ENCODE measurements at places on chromosomes 7 and 10.
A peak's percentile ranks its signal among the peaks of the same experiment; 100 is the strongest.

DNA sequence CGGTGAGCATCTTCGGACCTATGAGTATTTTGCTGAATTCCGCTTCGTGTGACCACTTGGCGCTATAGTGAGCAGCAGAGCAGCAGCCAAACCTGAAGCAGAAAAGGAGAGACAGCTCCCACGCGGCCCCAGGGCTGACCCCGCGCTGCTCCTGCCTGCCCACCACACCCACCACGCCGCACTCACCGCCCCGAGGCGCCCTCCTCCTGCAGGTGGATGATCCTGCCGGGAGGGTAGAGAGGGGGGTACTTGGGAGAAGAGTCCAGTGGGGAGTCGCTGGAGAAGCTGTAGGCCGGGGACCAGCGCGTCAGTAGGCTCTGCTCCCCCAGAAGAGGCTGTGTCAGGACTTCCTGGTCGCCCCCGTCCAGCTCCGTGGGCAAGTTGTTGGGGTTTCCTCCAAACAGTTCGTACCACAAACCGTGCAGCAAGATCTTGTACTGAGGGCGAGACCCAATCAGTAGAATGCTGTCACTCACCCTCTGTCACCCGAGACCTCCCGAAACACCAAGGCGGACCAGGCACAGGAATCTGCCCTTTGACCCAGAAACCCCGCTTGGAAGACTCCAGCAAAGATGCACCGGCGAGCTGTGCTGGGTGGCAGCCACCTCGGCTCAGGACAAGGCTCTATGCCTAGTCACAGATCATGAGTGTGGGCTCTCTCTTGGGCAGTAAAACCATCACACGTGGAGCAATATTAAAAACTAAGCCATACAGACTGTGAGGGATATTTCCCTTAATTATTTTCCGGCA lies 37.6 kb downstream of the DAGLB start:
- DNase-seq = no peak

DNA sequence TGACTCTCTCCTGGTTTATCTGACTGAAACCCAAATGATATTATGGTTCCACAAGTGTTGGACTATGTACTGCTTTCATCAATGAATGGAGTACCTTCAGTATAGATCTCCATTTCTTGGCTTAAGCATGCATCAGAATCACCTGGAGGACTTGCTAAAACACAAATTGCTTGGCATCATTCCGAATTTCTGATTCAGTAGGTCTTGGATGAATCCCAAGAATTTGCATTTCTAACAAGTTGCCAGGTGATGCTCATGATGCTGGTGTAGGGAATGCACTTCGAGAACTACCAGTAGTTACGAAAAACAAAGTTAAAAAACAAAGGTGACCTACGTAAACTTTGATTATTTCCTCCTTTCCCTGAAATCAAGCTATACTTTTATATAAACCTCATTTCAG lies 119.0 kb upstream of the FEZF1 start:
- no peak for DNase-seq

DNA sequence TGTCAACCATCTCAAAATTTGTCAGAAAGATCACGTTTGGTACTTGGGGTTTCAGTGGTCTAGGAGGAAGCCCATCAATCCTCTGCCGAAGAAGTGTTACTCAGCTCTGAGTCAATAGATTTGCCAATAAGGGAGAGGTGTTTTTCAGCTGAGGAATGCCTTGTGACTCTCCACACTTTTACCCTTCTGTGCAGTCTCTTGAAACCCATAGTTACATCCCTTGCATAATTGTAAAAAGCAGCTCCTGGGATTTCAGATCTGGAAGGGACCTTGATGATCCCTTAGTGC lies 47.5 kb downstream of the INSYN2A start:
- no peak for DNase-seq

- no peak for DNase-seq
Observed at GRCh38 chr7:81869670-81870069, 99.8 kb upstream of the HGF start.

DNA sequence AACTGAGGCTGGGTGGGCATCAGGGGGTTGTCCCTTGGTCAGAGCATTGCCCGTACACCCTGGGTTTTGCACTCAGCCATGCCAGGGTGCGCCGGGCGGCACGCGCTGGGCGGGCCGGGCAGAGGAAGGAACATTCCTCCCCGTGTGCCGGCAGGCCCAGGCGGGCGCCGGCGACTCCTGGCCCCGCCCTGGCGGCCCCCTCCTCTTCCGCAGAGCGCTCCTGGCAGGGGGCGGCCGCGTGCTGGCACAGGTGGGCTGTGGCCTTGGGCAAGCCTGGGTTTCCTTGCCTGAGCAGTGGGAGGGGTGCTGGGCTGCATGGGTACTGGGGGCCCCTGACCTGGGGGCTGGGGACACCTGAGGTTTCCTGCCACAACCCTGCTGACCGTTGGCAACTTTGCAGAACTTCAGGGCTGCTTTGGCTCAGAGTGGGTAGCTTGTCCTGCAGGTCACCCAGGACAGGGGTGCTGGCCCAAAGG lies 3.9 kb downstream of the LFNG start:
- no peak for DNase-seq

DNA sequence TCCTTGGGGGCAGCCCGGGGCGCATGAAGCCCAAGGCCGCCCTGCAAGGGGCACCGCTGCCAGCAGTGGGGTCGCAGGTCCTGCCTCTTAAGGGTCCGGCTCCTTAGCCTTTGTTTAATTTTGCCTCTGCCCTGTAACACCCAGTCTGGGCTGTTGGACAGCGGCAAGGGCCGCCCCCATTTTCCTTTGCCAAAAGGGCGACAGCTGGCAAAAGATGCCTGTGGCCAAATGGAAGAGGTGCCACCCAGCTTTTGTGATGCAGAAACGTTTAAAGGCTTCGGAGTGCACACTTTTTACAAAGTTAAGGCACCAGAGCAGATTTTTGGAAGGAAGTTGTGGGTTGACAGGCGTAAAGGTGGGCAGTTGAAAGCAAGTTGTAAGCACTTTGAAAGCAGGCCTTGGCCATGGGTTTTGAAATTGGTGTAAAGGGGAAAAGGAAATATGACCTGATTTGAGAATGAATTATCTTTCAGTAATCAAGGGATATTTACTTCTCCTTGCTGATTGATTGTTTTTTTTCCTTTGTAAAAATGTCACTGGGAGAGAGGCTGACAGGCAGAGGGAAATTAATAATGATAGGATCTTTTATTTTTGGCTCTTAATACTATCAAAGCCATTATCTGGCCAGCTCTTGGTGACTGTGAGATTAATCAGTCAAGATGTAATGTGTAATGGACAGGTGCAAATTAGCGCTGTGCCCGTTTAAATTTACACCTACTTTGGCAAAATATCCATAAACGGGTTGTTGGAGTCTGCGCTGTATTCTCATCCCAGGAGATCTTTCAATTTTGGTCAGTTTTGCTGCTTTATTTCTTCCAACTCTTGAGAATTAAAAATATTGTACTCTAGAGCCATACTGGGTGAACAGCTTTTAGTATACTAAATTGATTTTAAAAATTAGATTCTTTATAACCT lies 1.2 kb downstream of the CASD1 start:
- no peak for DNase-seq

GRCh38 chr7:121123032-121123431 lies 134.5 kb downstream of the CPED1 start:
- no peak for DNase-seq

DNA sequence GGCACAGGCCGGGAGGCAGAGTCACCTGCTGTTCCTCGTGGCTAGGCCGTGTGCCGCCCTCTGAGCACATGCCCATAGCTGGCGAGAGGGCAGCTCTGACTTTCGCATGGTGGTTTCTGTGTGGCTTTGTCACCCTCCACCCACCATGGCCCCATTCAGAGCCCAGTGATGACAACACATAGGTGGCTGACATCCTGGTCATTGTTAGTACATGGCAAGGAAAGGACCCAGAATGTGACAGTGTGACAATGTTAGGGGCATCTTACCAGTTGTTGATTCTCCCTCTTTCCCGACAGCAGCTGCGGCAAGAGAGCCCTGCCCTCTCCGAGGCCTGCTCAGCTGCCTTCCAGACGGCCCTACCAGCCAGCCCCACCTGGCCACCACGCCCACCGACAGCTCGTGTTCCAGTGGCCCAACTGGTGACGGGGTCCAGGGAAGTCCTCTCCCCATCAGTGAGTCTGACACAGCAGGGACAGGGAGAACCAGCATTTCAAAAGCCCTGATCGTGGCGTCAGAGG lies 52.2 kb downstream of the ZNF467 start:
- no peak for DNase-seq

- no peak for DNase-seq
Observed at GRCh38 chr7:42219447-42219846, 17.6 kb downstream of the GLI3 start.

- DNase-seq = no peak
Observed at GRCh38 chr7:84194484-84195271, at the start of gene SEMA3A. TSS of gene SEMA3A (minus strand) at chr7:84194789. CDS start at chr7:84194586, 203 bp downstream.

GRCh38 chr7:144384555-144385245 lies 18.8 kb downstream of the NOBOX start:
- no peak for DNase-seq

DNA sequence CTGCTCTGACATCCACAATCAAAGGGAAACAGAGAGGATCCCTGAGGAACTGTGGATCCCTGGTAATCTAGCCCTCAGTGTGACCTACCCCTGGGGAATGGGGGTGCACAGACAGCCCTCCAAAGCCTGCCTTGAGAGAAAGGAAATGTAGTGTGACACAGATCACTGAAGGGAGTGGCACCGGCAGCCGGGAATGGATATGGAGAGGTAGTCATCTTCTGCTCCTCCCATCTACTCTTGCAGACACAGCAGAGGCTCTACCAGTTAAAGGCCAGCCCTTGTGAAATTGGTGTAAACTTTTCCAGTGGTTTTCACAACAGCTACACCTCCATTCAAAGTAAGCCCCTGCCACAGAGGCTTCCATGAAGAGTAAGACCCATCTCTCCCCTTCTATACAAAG lies 144.4 kb downstream of the PCDH15 start:
- no peak for DNase-seq

DNA sequence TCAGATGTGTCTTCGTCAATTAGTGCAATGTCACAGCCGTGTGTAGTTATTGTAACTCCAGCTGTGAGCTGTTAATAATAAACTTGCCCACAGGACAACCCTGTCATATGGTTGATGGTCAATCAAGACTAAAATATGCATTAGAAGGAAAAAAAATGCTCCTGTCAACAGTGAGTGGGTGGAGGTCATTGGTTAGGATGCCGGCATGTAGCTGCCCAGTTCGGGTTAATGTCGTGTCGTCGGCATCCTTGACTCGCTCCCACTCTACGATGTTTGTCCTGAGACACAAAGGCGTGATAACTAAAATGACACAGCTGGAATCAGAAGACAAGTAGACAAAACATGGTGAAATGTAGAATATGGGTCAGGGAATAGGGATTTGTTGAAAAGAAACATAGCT lies 442.8 kb upstream of the NPVF start:
- no peak for DNase-seq

- no peak for DNase-seq
Observed at GRCh38 chr7:17205910-17206309, 92.5 kb upstream of the AHR start.

DNA sequence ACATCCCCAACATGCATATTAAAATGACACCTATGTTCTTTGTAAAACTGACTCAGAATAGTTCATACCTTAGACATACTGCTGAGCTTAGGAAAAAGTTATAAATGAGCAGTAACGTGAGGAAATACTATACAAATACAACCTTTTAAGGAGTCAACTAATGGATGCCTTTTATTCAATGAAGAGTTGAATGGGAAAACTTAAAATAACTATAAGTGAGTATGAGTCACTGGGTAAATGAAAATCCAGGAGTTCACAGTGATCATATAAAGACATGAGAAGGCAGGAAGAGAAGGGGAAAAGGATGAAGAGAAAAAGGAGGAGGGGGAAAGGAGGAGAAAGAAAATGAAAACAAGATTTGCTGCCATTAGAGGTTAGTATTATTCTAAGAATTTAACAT lies 157.8 kb upstream of the PCDH15 start:
- no peak for DNase-seq

DNA sequence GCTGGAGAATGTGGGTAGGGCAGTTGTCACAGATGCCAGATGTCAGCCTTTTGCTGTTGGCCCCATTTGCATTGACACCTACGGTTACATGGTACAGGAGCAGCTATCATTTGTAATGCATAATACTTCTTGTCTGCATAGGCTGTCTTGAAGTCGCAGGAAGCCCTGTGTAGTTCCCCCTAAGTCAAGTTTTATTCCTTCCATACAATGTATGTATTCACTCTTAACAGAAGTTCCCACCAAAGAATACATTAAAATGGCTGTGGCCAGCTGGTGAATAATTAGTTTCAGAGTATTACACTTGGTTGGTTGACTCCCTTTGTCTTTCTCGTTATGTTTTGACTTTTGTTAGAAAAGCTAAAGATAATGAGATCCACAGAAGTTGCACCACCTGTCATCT lies 1169.0 kb downstream of the REEP3 start:
- no peak for DNase-seq

GRCh38 chr7:35701287-35701900 lies 6.5 kb upstream of the HERPUD2 start:
- no peak for DNase-seq

DNA sequence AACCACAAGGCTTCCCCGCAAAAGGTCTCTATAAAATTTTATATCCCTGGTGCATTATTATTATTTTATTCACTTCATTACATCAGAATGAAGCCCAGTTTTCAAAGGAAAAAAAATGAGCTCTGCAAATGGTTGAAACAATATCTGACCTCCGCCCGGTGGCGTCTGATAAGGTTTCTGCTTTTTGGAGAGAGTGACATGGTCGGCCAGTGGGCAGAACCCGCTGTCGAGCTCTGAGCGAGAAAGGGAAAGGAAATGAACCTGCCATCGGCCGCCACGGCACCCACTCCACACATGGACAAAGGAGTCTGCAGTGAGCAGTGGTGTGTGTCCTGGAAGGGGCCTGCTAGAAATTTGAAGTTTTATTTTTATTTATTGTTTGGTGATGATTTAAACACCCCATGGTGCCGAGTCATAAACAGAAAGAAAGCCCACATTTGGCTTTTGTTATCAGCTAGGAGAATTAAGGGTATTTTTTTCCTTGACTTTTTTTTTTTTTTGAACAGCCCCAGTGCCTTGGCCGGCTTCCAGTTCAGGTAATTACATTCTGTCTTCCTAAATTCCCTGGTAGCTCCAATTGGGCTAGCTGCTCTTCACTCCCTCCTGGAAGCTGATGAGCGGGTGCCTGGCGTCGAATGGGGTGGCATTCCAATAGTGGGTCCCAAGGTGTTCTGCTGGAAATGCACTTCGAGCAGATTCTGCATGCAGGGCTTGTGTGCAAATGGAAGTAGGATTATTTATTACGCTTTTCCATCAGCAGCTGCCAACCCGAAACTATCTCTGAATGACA lies 149.4 kb upstream of the MKI67 start:
- no peak for DNase-seq

- DNase-seq = no peak
Observed at GRCh38 chr7:85897967-85898366, 711.1 kb upstream of the SEMA3D start.

- DNase-seq = peak; percentile 23
Observed at GRCh38 chr7:131188367-131189339, 139.0 kb upstream of the MKLN1 start.

DNA sequence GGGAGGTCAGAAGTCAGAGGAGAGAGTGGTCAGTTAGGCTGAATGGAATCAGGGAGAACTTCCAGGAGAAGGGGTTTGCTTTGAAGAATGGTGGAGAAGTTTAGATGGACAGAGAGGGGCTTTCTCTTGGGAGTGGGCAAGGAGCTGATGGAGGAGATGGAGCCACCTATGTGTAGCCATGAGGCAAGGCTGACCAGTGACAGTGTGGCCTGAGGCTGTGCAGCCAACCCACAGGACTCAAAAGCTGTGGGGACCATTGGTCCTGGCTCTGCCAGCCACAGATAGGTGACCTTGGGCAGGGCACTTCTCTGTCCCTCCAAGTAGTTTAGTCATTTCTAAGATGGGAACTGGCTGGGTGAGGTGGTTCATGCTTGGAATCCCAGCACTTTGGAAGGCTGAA lies 18.7 kb downstream of the NEURL1 start:
- no peak for DNase-seq

- DNase-seq = no peak
Observed at GRCh38 chr10:30639946-30640786, 10.6 kb upstream of the LYZL2 start.

Measured in stimulated activated CD4-positive, alpha-beta T cell treated with anti-CD3 and anti-CD28 coated beads, Interleukin-1b, Interleukin-23, amount 100 ng/mL, for 24 hours (primary cell).